A549 treated with ZK216348 at 1 μM for 4 hours (cell line): ENCODE measurements at places on chromosomes 4 and X. TPM values are rescaled to one million over a fixed set of nuclear protein-coding genes. Genes with fewer than 3 reads are reported as not detected.

The GALNTL6 gene
- 0.05 to 0.06 TPM in 2 of 5 replicates, not detected in the others for total RNA-seq

The C4orf50 gene
- not detected in 5 replicates for total RNA-seq

The MAGEA1 gene
- 0.09 to 0.28 TPM (median 0.18 TPM) in 4 of 5 replicates, not detected in the other for total RNA-seq

The MCF2 gene
- not detected in 5 replicates for total RNA-seq

The PARM1 gene
- 0.41 to 0.60 TPM (median 0.48 TPM) in 5 replicates for total RNA-seq

The PCYT1B gene
- total RNA-seq: not detected in 5 replicates

The PABPC1L2A gene
- total RNA-seq: not detected in 5 replicates
